CD4-positive, alpha-beta T cell treated with Interleukin-21 for 1 hour (primary cell): ENCODE measurements at places on chromosomes 1 and 21.

DNA sequence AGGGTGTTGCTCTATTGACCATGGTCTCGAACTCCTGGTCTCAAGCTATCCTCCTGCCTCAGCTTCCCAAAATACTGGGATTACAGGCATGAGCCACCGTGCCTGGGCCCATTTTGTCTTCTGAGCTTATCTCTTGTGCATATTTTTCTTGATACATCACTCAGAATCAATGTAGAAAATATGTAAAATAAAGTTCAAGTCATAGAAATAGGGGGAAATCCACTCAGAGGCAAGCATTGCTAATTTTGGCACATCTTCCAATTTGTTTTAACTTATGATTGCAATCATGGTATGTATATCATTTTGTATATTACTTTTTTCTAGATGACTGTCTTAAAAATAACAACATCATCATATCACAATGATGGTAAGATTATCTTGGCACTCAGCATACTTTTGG, 21.6 kb downstream of the RIT1 start:
- no peak for DNase-seq

GRCh38 chr21:45318146-45318555, 30.5 kb upstream of the POFUT2 start:
- DNase-seq = no peak

DNA sequence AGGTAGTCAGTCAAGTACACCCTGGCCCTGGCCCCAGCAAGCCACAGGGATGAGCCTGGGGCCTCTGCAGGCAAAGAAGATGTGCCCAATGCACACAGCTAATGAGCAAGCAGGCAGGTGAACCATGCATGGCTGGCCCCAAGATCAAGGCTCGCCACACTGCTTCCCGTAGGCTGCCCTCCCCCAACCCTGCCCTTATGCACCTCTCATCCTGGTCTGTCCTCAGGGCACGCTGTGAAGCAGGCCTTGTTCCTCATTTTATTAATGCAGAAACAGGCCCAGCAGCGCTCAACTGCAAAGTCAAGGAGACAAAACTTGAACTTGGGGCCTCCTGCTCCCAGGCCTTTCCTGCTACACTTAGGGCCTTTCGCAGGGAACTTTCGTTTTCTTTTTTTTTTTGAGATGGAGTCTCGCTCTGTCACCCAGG, 35.6 kb upstream of the ID3 start:
- DNase-seq = no peak

GRCh38 chr1:55338448-55338820, 123.3 kb upstream of the USP24 start:
- DNase-seq = no peak

DNA sequence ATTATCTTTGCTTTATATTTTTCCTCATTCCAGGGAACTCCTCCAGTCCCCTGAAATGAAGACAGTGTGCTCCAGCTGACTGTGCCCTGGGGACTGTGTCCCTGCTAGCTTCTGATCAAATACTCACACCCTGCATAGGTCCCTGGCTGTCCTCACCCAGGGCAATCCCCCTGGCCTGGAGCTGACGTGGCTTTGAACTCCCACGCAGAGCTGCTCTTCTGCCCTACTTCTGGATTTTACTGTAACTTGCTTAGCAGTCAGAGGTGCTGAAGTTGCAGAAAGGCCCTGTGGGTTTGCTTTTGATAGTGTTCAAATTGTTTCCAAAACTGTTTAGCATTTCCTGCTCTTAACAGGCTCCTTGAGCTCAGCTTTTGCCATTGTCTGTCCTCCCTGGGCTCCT, 186.5 kb downstream of the FASLG start:
- DNase-seq = peak; percentile 56

- no peak for DNase-seq
Measured at GRCh38 chr1:182607566-182607965, 3.4 kb upstream of the RGS16 start.

DNA sequence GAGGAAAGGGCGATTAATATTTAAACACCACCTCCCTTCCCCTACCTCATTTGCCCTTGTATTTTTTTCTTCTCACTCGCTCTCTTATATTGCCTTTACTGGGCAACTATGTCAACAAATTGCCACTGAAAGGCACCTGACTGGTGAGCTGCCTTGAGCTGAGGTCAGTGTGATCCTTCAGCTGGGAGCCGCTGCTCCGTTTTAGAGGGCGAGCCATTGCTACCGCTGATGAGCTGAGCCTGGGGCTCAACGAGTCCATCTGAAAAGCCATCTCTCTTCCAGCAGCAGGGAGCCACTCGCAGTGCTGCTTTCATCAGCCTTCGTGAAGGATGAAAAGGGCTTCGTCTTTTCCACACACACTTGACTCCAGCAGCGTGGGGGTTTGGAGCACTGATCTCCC, 108.0 kb upstream of the KIF26B start:
- no peak for DNase-seq

- DNase-seq = peak; percentile 85
Measured at GRCh38 chr1:66351913-66352312, 182.0 kb upstream of the SGIP1 start.

DNA sequence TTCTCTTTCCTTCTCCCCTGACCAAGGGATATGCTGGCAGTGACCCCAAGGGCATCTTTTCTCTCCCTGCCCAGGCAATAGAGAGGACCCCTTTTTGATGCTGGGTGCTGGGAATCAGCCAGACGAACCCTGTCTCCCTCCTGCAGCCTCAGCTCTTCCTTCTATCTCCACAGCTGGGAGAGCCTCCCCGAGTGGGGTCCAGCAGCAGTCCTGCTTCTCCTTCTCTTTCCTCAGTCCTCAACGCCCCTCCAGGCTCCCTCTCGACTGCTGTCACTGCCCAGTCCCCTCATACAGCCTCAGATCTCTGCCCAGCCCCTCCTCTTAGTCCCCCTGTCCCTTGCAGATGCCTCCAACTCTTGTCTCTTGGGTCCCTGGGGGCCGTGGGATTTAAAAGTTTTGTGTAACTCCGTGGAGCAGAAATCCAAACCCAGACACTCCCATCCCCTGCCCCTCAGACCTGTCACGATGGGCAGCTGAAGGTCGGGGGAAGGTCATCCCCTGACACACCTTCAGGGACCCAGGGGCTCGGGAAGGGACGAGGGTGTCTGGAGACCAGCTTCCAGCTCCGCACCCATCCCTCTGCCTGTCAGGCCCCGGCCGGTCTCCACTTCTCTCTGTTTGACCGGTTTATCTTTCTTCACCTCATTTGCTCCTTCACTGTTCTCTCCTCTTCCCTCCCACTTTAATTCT, 5.8 kb upstream of the ETV3L start:
- DNase-seq = no peak

DNA sequence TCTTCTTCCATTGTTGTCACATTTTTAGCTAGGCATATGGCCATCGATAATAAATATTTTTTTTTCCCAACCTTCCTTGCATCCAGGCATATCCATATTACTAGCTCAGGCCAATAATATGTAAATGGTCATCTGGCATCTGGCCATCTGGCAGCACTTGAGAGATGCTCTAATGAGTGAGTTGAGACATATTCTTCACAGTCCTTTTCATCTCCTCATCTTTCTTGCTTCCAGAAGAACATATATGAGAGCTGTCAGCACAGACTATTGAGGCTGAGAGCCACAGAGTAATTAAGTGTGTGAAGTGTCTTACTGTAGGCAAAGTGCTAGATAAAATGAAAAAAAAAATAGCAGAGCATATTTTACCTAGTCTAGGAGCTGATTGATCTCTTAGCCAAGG, 628.4 kb upstream of the TMPRSS15 start:
- DNase-seq = no peak

DNA sequence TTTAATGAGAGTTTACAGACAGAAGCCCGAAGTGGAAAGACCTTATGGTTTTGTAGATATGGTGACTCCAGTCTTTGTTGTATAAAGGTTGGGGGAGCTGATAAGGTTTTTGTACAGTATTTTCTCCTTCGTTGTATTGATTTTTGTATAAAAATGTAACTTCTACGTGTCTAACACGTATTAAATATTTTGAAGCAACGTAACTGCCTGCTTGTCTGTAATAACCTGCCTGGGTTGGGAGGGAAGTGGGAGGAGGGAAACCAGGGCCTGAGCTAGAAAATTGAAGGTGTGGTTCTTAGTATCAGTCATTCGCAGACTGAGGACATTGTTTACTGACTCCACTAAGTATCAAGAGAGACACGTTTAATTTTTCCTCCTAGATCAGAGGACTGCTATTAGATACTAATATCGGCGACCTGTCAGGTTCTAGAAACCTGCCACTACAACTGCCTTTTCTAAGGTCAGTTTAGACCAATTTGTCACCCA, 2.2 kb downstream of the IER5 start:
- DNase-seq = peak; percentile 69

GRCh38 chr1:40927781-40928180, 51.7 kb upstream of the CTPS1 start:
- no peak for DNase-seq

GRCh38 chr1:39675220-39675619, 3.3 kb upstream of the NT5C1A start:
- DNase-seq = no peak

DNA sequence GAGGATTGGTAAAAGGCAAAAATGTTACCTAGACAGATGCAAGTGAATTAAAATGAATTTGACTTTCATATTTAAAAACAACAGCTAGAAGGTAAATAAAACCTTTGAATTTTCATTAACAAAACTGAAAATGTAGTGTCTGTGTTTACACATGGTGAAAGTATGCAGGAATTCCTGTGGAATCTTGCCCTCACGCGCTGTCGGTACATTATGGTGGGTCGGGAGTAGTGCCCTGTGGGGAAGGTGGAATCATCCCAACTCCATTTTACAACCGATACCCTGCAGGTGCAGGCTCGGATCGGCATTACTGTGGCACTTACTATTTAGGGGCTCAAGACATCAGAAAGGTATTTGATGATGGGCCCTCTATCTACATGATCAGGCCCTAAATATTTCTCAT, 197.2 kb upstream of the MAP1LC3C start:
- no peak for DNase-seq

- DNase-seq = no peak
Measured at GRCh38 chr1:183131166-183131565, 54.9 kb upstream of the LAMC2 start.

GRCh38 chr1:238488401-238488800, 597.7 kb upstream of the ZP4 start:
- no peak for DNase-seq

DNA sequence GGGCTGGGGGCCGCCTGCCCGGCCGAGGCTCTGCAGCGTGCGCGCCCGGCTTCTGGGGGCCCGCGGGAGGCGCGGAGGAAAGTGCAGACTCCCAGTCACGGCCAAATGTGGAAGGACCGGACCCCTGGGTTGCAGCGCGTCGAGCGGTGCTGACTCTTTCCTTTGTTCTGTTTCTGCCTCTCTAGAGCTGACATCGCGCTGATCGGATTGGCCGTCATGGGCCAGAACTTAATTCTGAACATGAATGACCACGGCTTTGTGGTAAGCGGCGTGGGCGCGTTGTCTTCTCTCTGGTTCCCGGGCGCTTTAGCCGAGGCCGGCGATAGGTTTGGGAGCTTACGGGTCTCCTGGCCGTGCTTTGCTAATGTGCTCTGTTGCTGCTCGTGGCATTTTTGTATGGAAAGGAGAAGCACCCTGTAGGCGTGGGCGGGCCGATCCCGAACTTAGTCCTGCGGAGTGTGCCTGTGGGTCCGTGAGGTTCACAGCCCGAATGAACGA, 629 bp downstream of the PGD start:
- DNase-seq = no peak

DNA sequence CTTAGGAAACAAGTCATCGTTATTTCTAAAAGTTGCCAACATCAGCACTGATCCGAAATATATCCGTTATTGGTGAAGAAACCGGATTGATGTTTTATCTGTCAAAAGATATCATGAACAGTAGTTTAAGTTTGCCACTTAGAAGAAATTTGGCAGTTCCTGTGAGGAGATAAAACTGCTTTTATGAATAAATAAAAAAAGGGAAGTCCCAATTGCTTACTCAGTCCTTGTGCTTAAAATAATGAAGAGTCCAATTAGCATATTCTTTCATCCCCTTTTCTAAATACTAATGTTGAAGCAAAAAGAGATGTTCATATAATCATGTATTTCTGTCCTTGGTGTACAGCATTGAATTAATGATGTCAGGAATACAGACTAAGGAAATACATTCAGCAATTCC, 164.6 kb downstream of the NCAM2 start:
- DNase-seq = no peak

DNA sequence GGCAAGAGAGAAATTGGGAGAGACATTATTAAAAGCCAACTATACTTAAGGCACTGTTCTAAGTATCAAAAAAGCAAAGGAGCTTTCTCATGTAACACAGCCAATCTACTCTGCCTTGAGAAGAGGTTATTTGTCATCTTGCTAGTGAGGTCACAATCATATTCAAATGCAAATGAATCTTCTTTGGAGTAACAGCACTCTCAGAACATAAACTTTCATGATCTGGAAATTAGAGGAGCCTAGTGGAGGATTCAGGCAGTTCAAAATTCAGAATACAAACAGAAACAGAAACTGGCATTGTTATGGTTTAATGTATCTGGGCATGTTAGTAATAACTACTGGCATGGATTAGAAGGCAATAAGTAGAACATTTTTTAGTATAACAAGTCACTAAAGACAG, 57.4 kb downstream of the ARID4B start:
- peak; percentile 35 for DNase-seq

DNA sequence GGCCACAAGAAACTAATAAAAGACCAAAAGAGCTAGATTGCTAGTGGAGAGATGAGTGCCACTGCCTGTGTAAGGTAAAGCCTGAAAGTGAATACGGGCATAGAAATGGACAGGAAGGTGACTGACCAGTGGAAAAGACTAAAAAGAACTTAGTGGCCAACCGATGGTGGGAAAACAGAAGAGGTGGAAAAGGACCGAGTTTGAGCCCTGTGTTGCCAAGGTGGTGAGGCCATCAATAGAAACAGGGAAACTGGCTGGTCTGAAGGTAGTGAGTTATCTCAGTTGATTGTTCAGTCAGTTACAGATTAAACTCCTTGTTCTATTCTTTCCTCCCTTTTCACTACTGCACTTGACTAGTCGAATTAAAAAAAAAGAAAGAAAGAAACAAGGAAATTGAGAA, 2.5 kb downstream of the WDR77 start:
- no peak for DNase-seq

DNA sequence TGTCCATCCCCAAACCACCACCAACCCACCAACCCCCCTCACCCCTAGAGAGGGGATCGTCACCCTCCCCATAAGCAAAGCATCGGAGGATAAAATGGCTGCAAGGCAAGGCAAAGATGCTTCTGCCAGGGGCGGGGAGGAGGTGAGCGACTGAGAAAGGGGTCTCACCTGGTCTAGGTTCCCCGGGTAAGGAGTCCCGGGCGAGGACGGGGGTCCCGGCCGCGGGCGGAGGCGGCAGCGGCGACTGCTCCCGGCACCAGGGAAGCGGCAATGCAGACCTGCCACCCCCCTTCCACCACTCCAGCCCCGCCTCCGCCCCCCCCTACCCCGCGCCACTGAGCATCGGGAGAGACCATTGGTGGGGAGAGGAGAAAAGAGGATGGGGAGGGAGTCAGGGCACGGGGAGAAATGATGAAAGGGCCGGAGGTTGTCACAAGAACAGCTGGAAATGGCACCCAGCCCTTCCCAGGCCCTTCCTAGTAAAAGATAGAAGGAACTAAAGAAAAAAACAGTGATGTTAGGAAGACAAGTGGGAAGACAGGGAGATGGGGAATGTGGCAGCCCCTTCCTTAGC, at the start of gene SV2A:
Gene SV2A (minus strand): TSS at position 274 of the 574 bp plus-strand sequence. CDS start 4,004 bp downstream, outside the sequence.
- peak; percentile 57 for DNase-seq
